ENCODE measurements at places on chromosomes 1 and 21.

GRCh38 chr1:97893844-97894243 is 27.0 kb downstream of the DPYD start:
- DNase-seq, result no peak

DNA sequence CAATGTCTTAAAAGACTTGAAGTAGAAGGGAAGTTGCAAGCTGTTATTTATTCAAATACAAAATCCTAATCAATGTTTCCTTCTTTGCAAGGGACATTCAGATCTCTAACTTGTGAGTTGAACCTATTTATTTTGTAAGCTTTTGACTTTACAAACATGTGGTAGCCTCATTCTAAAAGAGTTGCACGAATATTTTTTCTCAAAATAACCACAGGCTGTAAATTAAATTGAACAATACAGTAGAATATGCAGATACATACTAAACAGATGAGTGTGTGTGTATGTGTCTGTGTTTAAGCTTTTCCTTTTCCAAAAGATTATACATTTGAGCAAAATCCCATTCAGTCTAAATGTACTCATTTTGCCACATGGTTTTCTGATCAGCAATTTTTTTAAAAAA is 4.8 kb upstream of the DYNLT5 start:
- DNase-seq, result no peak

DNA sequence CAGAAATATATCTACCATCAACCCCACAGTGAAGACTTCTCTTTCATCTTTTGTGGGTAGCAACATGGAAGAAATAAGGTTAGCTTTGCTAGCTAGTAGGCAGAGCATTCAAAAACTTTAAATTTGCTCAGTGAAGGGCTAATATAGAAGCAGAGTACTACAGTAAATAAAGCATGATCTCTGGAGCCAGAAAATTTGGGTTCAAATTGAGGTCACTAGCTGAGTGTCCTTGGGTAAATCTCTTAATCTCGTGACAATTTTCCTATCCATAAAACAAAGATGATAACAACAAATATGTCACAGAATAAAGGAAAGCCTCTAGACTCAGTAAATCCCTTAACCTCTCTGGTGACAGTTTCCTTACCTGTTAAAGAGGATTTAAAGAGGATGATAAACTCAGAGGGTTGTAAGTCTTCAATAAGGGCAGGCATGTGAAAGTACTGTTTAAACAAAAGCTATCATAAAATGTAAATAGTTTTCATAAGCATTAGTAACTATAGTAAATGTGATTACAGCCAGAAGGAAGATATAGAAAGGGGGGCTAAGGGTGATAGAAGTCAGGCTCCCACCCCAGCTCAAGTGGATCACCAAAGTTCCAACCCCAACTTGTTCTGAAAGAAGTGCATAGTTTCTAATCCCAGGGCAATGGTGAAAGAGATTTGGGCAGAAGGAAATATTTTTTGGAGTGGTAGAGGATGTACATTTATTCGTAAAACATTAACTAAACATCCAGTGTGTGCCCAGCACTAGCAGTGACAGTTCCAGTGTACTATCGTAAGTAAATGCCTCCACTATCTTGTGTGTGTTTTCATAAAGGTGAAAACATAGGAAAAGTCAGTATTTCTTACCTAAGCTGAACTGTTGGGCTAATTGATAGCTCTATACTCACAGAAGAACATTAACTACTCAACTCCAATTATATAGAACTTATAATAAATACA is 24.8 kb downstream of the TM2D1 start:
- DNase-seq, result no peak

- no peak for DNase-seq
These were observed 123.6 kb upstream of the DNAH14 start for GRCh38 chr1:224805889-224806288.

DNA sequence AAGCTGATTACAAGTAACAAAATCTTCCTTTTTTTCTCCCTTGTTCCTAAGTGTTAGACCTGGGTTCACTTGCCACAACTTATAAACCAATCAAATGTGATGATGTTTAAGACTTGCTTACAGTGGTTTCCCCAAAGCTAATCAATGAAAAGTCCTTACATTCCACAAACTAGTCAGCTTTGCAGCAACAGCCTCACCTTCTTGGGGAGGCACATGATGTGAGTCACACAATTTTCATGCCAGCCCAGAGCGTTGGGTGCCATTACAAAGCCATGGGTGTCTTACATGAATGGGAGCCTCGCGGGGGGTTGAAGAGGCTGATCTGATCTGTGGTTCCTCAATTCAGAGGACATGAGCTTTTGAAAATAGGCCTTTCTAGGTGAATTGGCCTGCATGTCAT is 91.6 kb upstream of the UBE2U start:
- DNase-seq, result no peak

- DNase-seq, result no peak
These were observed 34.1 kb downstream of the BMP8A start for GRCh38 chr1:39525366-39526165.

- no peak for DNase-seq
These were observed 249.2 kb downstream of the SLC45A1 start for GRCh38 chr1:8567146-8567545.

DNA sequence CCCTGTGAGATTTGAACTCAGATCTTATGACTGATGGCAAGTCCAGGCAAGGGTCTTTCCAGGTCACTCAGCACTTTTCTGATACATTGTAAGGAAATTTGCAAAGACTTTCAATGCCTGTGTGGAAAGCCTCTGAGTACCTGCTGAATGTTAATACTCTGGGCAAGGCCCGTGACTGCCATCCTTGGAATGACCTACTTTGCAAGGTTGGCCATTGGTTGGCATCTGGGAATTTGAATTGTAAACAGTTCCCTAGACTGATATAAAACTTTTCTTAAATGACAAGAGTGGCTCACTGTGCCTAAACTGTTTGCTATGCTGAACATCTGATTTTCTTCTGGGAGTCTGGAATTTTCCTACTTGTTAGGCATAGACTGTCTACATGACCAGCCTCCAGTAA is 57.1 kb downstream of the CD2 start:
- DNase-seq, result peak; percentile 48

DNA sequence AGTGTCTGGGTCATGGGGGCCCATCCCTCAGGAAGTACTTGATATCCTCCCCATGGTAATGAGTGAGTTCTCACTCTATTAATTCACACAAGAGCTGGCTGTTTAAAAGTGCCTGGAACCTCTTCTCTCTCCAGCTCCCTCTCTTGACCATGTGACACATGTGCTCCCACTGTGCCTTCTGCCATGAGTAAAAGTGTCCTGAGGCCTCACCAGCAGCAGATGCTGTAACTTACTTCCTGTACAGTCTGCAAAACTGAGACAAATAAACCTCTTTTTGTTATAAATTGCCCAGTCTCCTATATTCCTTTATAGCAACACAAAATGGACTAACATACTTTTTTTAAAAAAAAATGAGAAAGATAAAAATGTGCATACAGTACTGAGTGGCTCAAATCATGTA is 24.0 kb downstream of the PUM1 start:
- DNase-seq, result no peak

GRCh38 chr1:66380452-66381212 is 153.3 kb upstream of the SGIP1 start:
- no peak for DNase-seq

- no peak for DNase-seq
These were observed 57.9 kb upstream of the IRF2BP2 start for GRCh38 chr1:234667600-234668576.

DNA sequence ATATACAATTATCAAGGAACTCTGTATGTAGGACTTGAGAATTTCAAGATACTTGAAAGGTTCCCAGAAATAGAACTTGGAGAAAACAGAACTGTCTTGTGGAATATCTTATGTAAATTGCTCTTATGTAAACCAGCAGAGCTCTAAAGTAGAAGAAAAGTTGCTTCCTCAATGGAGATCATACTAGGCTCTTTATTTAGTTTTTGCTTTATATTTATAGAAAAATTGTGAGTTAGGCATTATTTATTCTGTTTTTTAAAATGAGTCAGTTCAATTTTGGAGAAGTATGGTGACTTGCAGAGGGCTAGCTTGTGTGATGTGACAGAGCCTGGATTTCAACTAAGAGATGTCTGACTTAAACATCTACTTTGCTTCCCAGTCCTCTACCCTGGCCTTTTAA is 40.4 kb downstream of the ATP6V1G3 start:
- no peak for DNase-seq

DNA sequence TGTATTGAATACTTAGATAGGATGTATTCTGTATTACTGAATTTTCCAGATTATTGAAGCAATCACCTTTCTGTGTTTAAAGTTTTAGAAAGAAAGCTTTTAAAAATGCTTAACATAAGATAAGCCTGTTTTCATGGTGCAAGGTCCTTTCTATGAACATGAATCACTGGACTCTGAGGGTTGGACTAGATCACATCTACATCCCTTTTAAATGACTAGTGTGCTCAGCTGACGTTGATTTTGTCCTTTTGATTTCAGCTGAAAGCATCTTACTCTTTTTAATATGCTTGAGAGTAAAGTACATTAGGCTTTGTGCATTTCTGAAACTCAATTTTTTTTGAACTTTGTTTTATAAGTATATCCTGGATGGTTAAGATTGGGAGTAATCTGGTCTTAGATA is 16.2 kb downstream of the MIER1 start:
- DNase-seq, result no peak

DNA sequence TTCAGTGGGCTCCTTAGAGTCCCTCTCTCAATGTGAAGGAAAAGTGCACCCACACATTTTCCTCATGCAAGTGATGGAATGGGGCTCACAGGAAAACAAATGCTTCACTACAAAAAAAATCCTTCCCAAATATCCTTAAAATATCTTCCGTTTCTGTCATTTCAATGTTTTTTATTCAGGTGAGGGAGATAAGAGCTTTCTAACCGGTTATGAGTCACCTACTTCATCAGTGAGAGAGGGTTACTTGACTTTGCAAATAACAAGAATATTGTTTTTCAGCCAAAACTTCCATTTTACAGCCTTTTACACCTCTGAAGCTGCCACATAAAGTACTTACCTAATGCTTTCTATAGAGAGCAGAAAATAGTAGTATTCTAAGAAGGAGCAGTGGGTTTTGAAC is 98.3 kb upstream of the CD55 start:
- no peak for DNase-seq

Measured in activated CD8-positive, alpha-beta memory T cell treated with anti-CD3 and anti-CD28 coated beads, Interleukin-2, amount 50 U/mL, for 48 hours (primary cell).